ENCODE measurements at places on chromosomes 11 and 22. TPM values are rescaled to one million over a fixed set of nuclear protein-coding genes. Genes with fewer than 3 reads are reported as not detected.
A peak's percentile ranks its signal among the peaks of the same experiment; 100 is the strongest.

Gene TYR
- polyA plus RNA-seq: not detected

Gene ASPHD2
- 0.54 TPM for polyA plus RNA-seq

GRCh38 chr11:68889948-68890446 lies 13.6 kb downstream of the MRPL21 start:
- peaks cover 48% of the 10 kb centered on the region for H3K36me3 ChIP-seq
- no peaks in the 10 kb centered on the region for H3K4me1 ChIP-seq
- H3K4me3 ChIP-seq: no peak overlapping the region
- no peak overlapping the region for H3K27ac ChIP-seq

GRCh38 chr22:41284465-41284864 lies 1.5 kb downstream of the RANGAP1 start:
- H3K4me1 ChIP-seq: peaks cover 6% of the 10 kb centered on the region
- no peak for DNase-seq
- H3K27ac ChIP-seq: peak overlapping the region; percentile 8
- H3K4me3 ChIP-seq: no peak overlapping the region

GRCh38 chr11:32531528-32531927 lies 52.1 kb upstream of the EIF3M start:
- H3K27ac ChIP-seq: no peak overlapping the region
- DNase-seq: no peak
- no peaks in the 10 kb centered on the region for H3K4me1 ChIP-seq
- H3K27me3 ChIP-seq: no peaks in the 10 kb centered on the region

GRCh38 chr22:49310354-49310753 lies 517.3 kb downstream of the BRD1 start:
- H3K4me3 ChIP-seq: no peak overlapping the region
- H3K36me3 ChIP-seq: no peaks in the 10 kb centered on the region
- H3K27ac ChIP-seq: no peak overlapping the region
- no peaks in the 10 kb centered on the region for H3K27me3 ChIP-seq
- no peak for DNase-seq

GRCh38 chr11:46055371-46055770 lies 65.9 kb downstream of the PHF21A start:
- peak; percentile 31 for DNase-seq
- no peaks in the 10 kb centered on the region for H3K36me3 ChIP-seq
- H3K4me3 ChIP-seq: no peak overlapping the region
- H3K27me3 ChIP-seq: no peaks in the 10 kb centered on the region
- H3K4me1 ChIP-seq: no peaks in the 10 kb centered on the region
- H3K27ac ChIP-seq: no peak overlapping the region

- no peaks in the 10 kb centered on the region for H3K36me3 ChIP-seq
- peak; percentile 73 for DNase-seq
- H3K27me3 ChIP-seq: no peaks in the 10 kb centered on the region
- no peak overlapping the region for H3K4me3 ChIP-seq
- no peaks in the 10 kb centered on the region for H3K4me1 ChIP-seq
These were observed 150.6 kb downstream of the CEP164 start for GRCh38 chr11:117478126-117478860.

DNA sequence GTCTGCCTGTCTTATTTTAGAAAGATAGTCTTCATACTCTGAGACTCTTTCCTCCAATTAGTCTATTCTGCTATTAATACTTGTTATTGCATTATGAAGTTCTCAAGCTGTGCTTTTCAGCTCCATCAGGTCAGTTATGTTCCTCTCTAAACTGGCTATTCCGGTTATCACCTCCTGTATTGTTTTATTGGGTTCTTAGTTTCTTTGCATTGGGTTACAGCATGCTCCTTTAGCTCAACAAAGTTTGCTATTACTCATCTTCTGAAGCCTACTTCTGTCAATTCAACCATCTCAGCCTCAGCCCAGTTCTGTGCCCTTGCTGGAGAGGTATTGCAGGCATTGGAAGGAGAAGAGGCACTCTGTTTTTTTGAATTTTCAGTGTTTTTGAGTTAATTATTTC lies 21.0 kb upstream of the OR5AK2 start:
- H3K36me3 ChIP-seq: no peaks in the 10 kb centered on the region
- H3K27me3 ChIP-seq: no peaks in the 10 kb centered on the region
- no peaks in the 10 kb centered on the region for H3K4me1 ChIP-seq
- H3K27ac ChIP-seq: no peak overlapping the region
- no peak for DNase-seq

Gene CHRM4
- 3.1 TPM for polyA plus RNA-seq

DNA sequence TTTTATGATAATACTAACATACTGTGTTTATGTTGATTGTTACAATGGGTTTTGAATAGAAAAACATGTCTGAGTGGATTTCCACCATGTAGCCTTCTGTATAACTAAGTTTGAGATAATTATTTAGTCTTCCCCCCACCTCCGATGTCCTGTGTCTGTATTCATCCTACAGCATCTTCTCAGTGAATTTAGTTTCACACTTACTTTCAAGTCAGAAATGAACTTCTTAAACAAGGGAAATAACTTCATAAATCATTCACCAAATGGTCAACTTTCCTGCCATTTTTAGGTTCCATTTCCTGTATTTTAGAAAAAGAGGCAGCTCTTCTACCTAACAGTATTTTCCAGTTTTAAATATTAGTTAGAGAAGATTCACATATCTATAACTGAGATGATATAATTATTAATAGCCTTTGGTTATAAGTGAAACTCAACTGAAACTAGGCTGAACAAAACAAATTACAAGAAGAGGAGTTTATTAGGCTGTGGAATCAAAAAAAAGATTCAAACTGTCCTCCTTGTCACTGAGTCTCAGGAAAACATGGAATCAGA lies 3.5 kb downstream of the OR51B5 start:
- H3K27me3 ChIP-seq: no peaks in the 10 kb centered on the region
- H3K4me1 ChIP-seq: no peaks in the 10 kb centered on the region
- DNase-seq: no peak
- H3K36me3 ChIP-seq: no peaks in the 10 kb centered on the region
- H3K4me3 ChIP-seq: no peak overlapping the region

Gene FOSL1
- 5.2 TPM for polyA plus RNA-seq

- H3K27me3 ChIP-seq: no peaks in the 10 kb centered on the region
- no peaks in the 10 kb centered on the region for H3K36me3 ChIP-seq
- no peak overlapping the region for H3K27ac ChIP-seq
- no peaks in the 10 kb centered on the region for H3K4me1 ChIP-seq
These were observed 15.3 kb upstream of the IL17REL start for GRCh38 chr22:50027639-50028537.

- H3K36me3 ChIP-seq: no peaks in the 10 kb centered on the region
- DNase-seq: no peak
- H3K4me3 ChIP-seq: no peak overlapping the region
- no peaks in the 10 kb centered on the region for H3K27me3 ChIP-seq
- no peak overlapping the region for H3K27ac ChIP-seq
These were observed 384.8 kb downstream of the MN1 start for GRCh38 chr22:27416511-27417420.

All from small intestine (tissue), 16 donors.